Stimulated activated CD8-positive, alpha-beta memory T cell treated with anti-CD3 and anti-CD28 coated beads, Interleukin-15, amount 100 ng/mL, for 24 hours (primary cell): ENCODE measurements at places on chromosomes 13 and 19.

GRCh38 chr13:113083402-113084061 lies 22.1 kb upstream of the F7 start:
- DNase-seq, result no peak

GRCh38 chr13:110716247-110716515 lies 2.7 kb downstream of the ING1 start:
- no peak for DNase-seq

GRCh38 chr19:646779-647565 lies 7.3 kb downstream of the FGF22 start:
- no peak for DNase-seq

- DNase-seq, result no peak
These were observed 3.7 kb upstream of the ZNF329 start for GRCh38 chr19:58154287-58154678.
